HFFc6 (cell line): ENCODE measurements at places on chromosomes 7 and 10. TPM values are rescaled to one million over a fixed set of nuclear protein-coding genes. Genes with fewer than 3 reads are reported as not detected.

CALML5 gene
- not detected in 3 replicates for total RNA-seq

RGR gene
- not detected in 3 replicates for total RNA-seq

PDCD11 gene
- total RNA-seq, result 32.1 and 32.7 TPM in 2 replicates

PPA1 gene
- 113 to 138 TPM (median 120 TPM) in 3 replicates for total RNA-seq

CHAT gene
- total RNA-seq, result not detected in 3 replicates

ADRA2A gene
- total RNA-seq, result not detected in 3 replicates

SFRP4 gene
- total RNA-seq, result not detected in 3 replicates

PPP1R17 gene
- total RNA-seq, result not detected in 3 replicates

PRSS2 gene
- total RNA-seq, result not detected in 3 replicates

CLEC5A gene
- total RNA-seq, result not detected in 3 replicates

TWIST1 gene
- total RNA-seq, result 47.8 and 50.6 TPM in 2 replicates

TEX36 gene
- total RNA-seq, result not detected in 3 replicates

EBLN1 gene
- total RNA-seq, result not detected in 2 replicates

TFR2 gene
- total RNA-seq, result 0.16 to 1.6 TPM (median 0.32 TPM) in 3 replicates

ADAM12 gene
- 7.5 to 12.0 TPM (median 8.4 TPM) in 3 replicates for total RNA-seq

OGDHL gene
- total RNA-seq, result 0.05 to 0.19 TPM (median 0.15 TPM) in 3 replicates

CALCR gene
- total RNA-seq, result not detected in 3 replicates

GOLGA7B gene
- total RNA-seq, result not detected in 3 replicates

ASB10 gene
- not detected in 3 replicates for total RNA-seq

SMO gene
- 0.18 to 0.67 TPM (median 0.37 TPM) in 3 replicates for total RNA-seq

FAM25C gene
- not detected in 3 replicates for total RNA-seq

NODAL gene
- total RNA-seq, result not detected in 3 replicates

C10orf90 gene
- total RNA-seq, result not detected in 3 replicates

PLAC9 gene
- 2.1 to 8.1 TPM (median 5.9 TPM) in 3 replicates for total RNA-seq

TSPAN15 gene
- 2.6 to 4.2 TPM (median 3.0 TPM) in 3 replicates for total RNA-seq

GBX1 gene
- total RNA-seq, result not detected in 2 replicates

CYP3A4 gene
- total RNA-seq, result not detected in 3 replicates

CFAP70 gene
- total RNA-seq, result 0.22 to 0.39 TPM (median 0.27 TPM) in 3 replicates

BUB3 gene
- 150 to 218 TPM (median 198 TPM) in 3 replicates for total RNA-seq

SLC16A12 gene
- total RNA-seq, result not detected in 3 replicates

C7orf33 gene
- not detected in 3 replicates for total RNA-seq

PKD1L1 gene
- total RNA-seq, result not detected in 2 replicates

C10orf62 gene
- total RNA-seq, result not detected in 3 replicates

FOXI2 gene
- not detected in 2 replicates for total RNA-seq

GPNMB gene
- 18.4 to 44.1 TPM (median 22.6 TPM) in 3 replicates for total RNA-seq

MRPS24 gene
- 190 to 233 TPM (median 203 TPM) in 3 replicates for total RNA-seq

LRRC4 gene
- total RNA-seq, result 1.4 to 1.7 TPM (median 1.5 TPM) in 3 replicates

C7orf57 gene
- 0.12 TPM in 1 of 3 replicates, not detected in the others for total RNA-seq

HOXA4 gene
- total RNA-seq, result 0.46 to 1.0 TPM (median 0.66 TPM) in 3 replicates
